Sciatic nerve (tissue), 2 donors: ENCODE measurements at places on chromosomes 4 and X. TPM values are rescaled to one million over a fixed set of nuclear protein-coding genes. Genes with fewer than 3 reads are reported as not detected.

DNA sequence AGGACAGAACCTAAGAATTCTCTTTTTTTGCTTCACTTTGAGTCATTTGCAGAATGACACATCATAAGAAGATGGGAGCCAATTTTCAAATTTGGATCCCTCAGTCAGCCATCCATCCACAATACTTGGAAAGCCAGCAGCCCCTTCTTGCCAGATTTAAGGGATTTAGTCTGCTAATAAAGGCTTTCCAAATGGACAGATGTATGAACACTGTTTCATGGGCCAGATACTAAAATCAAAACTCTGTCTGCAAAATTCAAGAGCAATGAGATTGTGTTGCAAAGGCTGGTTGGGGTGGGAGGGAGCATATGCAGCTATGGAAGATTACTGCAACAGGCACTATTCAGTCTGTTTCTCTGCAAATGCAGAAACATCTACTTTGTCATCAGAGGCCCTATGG, 37.7 kb upstream of the KCNIP4 start:
- DNase-seq, result no peak

DNA sequence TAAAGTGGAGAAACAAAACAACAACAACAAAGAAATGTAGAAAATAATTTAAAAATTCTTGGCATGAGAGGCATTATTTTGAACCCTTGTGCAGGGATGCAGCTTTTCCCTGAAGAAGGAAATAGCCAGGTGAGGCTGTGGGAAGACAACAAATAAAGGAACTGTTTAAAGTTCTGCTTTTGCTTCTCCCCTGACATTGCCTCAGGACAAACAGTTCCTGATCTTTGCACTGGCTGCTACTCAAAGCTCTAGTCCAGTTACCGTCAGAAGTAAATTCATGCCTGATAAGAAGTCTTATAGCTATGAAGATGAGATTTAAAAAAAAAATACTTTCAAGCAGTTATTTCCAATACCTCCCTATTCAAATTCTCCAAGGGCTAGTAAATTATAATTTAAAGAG, 233.8 kb downstream of the IL15 start:
- no peak for DNase-seq

GRCh38 chr4:130563889-130564418, 1468.0 kb downstream of the C4orf33 start:
- no peak for DNase-seq

DNA sequence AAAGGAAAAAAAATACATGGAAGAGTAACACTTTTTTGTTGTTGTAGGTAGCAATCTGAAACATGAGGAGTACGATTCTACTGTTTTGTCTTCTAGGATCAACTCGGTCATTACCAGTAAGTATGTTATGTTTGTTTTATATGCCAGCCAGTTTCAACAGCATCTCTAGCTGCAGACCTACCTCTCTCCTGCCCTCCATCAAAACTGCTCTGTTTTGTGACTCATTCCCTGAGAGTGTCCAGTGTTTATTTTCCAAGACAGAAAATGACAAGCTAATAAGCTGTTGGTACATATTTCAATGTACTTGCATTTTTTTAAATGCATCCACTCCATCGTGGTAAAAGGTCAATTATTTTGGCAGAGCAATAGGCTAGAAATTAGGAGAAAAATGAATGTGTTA, 347 bp downstream of the AMTN start:
- no peak for DNase-seq

GRCh38 chr4:112604589-112604988, 32.1 kb downstream of the ZGRF1 start:
- no peak for DNase-seq

- no peak for DNase-seq
Measured at GRCh38 chrX:72255864-72256263, 17.0 kb upstream of the ERCC6L start.

- no peak for DNase-seq
Measured at GRCh38 chr4:5706486-5707290, 1.7 kb downstream of the EVC2 start.

DNA sequence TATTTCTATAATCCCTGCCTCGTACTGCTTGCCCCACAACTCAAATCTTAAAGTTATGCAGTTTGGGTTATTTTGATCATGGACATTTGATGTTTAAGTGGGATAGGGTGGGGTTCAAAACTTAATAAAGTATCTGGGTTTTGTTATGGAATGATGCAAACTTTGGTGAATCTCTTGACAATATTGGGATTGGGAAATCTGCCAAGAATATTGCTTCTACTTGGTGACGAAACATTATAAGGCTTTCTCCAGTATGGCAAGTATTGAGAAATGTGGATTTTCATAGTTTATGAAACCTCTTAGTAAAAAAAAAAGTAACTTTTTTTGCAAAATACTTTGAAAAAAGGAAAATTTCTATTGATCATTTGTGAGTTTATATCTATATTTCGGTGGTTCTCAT, 130.8 kb upstream of the SFRP2 start:
- DNase-seq, result no peak

DNA sequence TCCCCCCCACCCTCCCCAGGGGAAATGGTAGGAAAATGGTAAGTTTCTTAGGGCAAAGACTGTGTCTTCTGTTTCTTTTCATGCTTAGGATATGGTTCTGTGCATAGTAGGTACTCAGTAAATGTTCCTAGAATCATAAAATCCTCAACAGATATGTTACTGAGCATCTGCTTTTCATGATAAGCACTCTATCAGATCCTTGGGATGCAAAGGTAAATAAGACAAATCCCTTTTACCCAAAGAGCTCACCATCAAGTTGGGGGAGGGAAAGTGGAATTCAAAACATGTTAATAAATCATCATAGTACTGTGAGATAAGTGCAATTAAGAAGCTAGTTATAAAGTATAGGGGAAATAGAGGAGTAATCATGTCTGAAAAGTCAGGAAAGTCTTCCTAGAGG, 67.9 kb upstream of the OGT start:
- DNase-seq, result no peak

DNA sequence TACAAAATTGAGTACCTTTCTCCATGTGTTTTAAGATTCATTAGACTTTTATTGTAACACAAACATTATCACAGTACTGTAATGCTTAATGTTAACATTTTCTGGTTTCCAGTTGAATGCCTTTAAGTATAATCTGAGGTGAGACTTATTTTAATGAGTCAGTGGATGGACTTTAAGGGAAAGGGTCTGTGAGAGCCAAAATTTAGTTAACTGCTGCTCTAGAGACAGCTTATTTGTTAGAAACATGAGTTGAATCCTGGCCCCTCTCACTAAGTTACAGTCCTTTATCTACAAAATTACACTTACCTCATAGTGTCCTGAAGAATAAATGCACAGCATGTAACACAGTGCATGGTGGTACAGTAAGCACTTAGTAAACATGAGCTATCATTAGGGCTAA, 66.0 kb downstream of the PGRMC2 start:
- no peak for DNase-seq

DNA sequence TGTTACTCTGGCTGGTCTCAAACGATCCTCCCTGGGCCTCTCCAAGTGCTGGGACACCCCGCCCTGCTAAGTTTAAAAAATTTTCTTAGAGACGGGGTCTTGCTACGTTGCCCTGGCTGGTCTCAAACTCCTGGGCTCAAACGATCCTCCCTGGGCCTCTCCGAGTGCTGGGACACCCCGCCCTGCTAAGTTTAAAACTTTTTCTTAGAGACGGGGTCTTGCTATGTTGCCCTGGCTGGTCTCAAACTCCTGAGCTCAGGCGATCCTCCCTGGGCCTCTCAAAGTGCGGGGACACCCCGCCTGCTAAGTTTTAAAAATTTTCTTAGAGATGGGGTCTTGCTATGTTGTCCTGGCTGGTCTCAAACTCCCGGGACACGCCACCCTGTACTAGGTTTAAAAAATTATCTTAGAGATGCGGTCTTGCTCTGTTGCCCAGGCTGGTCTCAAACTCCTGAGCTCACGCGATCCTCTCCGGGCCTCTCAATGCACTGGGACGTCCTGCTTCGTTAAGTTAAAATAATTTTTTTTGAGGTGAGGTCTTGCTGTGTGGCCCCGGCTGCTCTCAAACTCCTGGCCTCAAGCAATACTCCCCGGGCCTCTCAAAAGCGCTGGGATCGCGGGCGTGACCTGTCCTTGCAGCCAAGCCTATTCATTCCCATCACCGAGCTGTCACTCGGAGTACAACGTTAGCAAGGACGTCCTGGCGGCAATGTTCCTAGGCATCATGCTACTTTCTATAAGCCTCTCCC, 1.1 kb downstream of the SLC25A6 start:
- peak; percentile 61 for DNase-seq

DNA sequence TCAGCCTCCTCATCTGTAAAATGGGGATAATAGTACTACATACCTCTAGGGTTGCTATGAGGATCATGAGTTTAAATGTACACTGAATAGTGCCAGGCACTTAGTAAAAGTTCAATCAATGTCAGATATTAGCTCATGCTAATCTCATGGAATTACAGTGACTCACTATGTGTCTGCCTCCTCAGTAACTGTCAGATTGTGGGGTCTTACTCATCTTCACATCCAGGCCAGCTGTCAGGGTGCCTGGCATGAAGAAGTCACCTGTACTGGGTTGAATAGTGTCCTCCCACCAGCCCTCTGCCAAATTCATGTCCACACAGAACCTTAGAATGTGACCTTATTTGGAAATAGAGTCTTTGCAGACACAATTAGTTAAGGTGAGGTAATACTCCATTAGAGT, 54.3 kb upstream of the STIM2 start:
- DNase-seq, result no peak

DNA sequence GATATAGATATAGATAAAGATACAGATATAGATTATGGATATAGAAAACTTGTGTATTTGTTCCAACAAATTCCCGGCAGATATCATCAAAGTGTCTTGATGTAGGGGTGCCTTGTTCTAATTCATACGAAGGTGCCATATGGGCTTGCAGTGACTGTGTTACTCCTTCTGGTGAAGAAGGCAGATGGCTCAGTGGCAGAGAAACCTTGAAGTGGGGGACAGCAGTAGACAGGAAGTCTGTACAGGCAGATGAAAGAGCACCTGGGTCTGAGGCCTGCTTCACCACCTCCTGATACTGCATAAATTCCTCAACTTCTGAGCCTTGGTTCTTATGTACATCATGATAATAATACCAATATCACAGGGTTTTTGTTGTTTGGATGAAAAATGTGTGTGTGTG, 179.5 kb upstream of the GATB start:
- no peak for DNase-seq

- DNase-seq, result no peak
Measured at GRCh38 chr4:15182600-15183220, 180.4 kb downstream of the CPEB2 start.

DNA sequence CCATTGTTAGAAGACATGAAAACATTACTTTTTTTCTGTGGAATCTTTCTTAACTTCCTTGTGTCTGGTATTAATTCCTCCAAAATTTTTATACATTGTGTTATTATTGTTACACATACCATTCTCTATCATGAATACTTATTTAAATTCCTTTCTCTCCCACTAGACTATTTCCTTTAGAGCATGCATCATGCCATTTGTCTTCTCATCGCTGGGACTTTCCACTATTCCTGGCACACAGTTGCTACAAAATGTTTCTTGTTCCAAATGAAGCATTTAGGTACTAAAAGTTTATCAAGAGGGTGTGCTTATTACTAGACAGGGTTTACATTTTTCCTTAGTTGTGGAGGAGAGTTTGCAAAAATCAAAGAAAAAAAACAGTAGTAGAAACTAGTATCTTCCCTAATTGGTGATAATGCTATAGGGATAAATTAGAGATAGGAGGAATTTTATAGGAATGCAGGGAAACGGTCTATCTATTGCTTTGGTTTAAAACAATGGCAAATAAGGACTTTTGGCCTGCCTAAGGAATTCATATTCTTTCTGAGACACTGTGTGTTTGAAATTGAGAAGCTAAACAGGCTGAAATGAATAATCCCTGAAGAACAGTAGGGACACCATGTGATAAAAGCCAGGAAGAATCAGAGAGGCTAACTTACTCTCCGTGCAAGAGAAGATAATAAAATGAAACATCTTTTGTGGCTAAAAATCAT, 187.5 kb upstream of the TBC1D9 start:
- no peak for DNase-seq

- no peak for DNase-seq
Measured at GRCh38 chr4:82797040-82797404, 1.6 kb downstream of the SCD5 start.

GRCh38 chr4:164856396-164856795, 20.6 kb upstream of the APELA start:
- DNase-seq, result no peak

DNA sequence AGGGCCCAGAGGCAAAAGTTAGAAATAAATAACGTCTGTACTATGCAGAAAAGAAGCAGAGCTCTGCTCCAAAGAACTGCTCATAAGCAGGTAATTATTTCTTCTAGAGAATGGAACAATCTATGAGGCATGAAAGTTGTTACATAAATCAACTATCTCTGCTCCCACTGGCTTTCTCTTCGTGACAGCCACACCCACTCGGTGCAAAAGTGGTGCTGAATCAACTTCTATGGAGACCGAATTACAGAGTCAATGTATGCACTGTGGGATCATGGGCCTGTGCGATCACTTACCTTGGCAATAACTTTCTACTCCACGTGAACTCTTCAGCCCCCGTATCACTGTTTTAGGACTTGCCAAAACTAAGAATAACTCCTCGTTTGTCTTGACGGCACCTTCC, 99.4 kb upstream of the ATXN3L start:
- no peak for DNase-seq

DNA sequence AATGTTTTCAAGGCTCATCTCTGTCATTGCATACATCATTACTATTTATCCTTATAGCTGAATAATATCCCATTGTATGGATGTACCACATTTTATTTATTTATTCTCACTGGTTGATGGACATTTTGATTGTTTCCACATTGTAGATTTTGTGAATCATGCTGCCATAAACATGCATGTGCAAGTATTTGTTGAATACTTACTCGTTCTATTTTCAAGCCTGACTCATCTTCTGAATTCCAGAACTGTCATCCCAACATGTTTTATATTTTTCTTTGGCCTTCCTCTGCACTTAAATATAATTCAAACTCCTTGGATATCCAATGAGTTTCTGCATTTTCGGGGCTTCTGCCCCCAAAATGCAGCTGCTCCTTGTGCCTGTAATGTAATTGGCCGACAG, 77.6 kb downstream of the MXRA5 start:
- DNase-seq, result no peak

The CLDN2 gene
- not detected for total RNA-seq

The PWWP3B gene
- 0.62 TPM for total RNA-seq

The CTAG1A gene
- not detected for total RNA-seq

The GAGE12H gene
- not detected for total RNA-seq

The GAGE13 gene
- total RNA-seq, result not detected

The GUCY1A1 gene
- total RNA-seq, result 16.1 TPM

The HMGN5 gene
- 9.5 TPM for total RNA-seq

The GSTCD gene
- 7.4 TPM for total RNA-seq

The SMIM10 gene
- total RNA-seq, result 14.2 TPM

The ARFIP1 gene
- 47.5 TPM for total RNA-seq

The FRAS1 gene
- total RNA-seq, result 9.7 TPM

The CA5B gene
- total RNA-seq, result 35.9 TPM

The ERCC6L gene
- total RNA-seq, result 0.09 TPM

The PITX2 gene
- total RNA-seq, result not detected

The KLB gene
- 1.2 TPM for total RNA-seq
